Activated naive CD4-positive, alpha-beta T cell treated with Interleukin-2 at 50 U/mL for 16 hours (primary cell): ENCODE measurements at places on chromosomes 6 and 20.
A peak's percentile ranks its signal among the peaks of the same experiment; 100 is the strongest.

- no peak for DNase-seq
Observed at GRCh38 chr6:138757136-138757535, 16.4 kb upstream of the CCDC28A start.

DNA sequence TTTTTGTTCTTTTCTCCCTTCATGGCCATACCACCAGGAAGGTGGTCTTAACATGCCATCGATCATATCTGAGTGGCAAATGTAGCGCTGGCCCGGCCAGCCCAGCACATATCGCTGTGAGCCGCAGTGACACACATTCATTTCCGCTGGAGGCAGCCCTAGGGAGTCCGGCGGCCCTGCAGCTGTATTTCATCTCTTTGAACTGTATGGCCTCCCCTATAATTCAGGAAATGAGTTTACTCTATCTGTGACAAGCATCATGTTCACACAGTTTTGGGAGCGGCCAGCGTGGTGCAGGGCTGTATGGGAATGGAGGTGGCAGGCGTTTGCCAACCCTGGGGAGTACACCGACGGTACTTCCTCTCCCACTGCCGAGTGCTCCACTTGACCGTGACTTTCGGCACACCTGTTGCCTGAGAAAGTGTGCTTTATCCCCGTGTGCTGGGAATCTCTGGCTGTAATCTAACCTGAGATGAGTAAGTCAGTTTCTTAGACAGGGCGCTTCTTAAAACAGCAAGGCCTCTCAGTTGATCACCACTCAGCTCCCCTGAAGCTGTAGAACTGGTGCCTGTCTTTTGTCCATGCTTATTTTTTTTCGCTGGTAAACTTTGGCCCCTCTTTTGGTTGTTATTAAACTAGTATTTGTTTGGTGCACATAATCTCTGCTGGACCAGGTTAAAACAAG lies 257.1 kb upstream of the TAB2 start:
- peak; percentile 57 for DNase-seq

DNA sequence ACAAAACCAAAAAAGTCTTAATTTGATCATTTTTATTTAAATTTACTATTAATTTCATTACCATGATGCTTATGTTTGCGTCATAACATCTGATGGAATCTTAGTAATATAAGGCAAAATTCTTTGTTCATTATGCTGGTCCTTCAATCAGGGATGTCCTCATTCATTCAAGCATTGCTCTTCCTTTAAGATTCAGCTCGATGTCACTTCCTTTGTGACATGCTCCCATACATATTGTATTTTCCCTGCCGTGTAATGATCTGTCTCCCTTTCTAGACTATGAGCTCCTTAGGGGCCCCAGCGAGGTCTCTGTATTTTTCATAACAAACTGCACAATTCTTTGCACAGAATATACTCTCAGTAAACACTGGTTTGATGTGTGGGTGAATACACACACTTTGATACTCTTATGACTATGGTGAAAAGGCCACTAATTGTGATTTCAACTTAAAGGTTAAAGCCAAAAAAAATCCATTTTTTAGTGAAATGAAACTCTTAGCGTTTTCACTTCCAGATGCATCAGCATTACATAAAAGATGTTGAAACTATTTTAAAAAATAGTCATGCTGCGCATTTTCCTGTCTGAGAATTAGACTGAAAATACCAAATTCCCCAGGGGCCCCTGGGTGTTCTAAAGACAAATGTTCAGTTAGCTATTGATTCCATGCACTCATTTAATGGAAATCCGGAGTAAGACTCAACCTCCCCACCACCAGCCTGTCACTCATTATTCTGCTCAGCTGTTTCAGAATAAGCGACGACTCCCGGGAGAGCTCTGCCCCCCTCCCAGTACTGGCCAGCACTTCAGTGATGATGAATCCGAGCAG lies 169.7 kb downstream of the ATXN1 start:
- peak; percentile 55 for DNase-seq

- DNase-seq, result no peak
Observed at GRCh38 chr20:37279820-37280219, 9.6 kb upstream of the MANBAL start.

GRCh38 chr6:34020807-34021553 lies 124.9 kb downstream of the GRM4 start:
- no peak for DNase-seq

GRCh38 chr20:57265997-57266290 lies 497 bp downstream of the BMP7 start:
- no peak for DNase-seq

DNA sequence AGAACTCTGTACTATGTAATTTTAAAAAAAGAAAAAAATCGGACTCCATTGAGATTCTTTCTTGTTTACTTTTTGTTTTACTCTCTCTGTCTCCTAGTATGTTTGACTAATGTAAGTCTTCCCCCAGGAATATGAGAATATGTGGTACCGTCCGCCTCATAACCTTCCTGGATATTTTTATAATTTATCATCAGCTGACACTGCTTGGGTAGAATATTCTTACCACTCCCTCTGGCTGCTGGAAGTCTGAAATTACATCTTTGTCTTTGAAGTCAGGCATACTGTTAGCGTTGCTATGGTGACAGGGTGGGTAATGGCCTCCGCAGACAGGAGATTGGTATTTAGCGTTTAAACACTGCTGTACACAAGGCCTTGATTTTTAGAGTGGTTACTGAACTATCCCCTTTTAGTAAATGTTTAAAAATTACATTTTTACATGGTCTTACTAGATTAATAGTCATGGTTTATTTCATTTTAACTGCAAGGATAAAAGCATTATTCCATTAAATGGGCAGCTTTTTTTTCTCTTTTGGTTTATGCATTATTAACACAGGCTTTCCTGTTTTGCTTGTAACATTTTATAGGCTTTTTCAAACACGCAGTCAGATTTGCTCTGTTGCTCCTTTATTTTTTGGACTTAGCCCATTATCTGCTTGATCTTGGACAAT lies 176.4 kb downstream of the ARID1B start:
- no peak for DNase-seq

- DNase-seq, result peak; percentile 37
Observed at GRCh38 chr20:41004531-41005360, 23.9 kb upstream of the TOP1 start.

DNA sequence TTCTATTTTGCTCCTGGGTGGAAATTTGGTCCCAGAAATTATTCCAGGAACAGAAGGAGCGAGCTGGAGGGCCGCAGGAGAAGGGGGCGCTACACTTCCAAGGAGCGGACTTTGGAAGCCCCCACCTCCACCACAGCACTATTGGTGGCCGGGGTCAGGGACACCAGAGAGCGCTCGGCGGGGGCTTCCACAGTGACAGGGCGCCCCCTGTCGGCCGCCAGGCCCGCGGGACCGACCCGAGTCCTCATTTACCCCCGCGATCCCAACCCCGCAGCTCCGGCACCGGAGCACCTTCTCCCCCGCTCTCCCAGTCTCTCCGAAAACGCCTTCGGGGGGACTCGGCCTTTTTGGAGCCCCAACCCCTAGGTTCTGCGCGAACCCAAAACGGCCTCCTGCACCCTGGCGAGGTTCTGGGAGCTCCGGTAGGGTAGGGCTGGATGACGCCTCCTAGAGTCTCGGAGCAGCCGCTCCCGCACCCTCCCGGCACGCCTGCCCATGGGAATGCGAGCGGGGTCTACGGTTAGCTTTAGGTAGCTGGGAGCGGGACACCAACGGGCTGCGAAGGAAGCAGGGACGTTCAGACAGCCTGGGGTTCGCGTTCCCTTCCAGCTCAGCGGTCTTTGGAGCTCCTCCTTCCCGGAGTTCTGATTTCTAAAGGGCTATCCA lies 2.4 kb upstream of the FOXA2 start:
- no peak for DNase-seq

GRCh38 chr6:130964808-130965604 lies 98.0 kb downstream of the EPB41L2 start:
- no peak for DNase-seq

DNA sequence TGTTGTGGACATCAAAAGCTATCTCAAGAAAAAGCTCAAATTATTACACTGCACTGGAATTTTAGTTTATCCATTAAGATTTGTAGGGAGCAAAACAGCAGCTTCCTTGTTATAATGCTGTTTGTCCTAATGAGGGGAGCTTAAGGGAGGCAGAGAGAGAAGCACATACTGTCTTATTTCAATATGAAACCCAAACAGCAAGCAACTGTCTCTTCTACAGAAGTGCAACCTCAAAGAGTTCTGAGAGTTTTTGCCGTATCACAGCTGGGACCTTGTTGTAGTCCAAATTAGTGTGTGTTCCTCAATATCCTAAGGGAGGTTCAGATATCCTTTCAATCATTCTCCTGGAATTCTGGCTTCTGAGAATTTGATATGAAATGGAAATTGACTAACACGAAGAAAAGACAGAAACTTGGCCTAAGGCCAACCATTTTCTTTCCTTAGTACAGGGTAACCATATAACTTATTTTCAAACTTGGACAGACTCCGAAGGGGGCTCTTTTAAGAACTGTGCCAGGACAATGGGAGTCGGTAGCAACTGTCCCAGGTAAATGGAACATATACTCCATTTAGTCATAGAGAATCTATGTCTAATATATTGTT lies 149.3 kb upstream of the CCN2 start:
- no peak for DNase-seq

DNA sequence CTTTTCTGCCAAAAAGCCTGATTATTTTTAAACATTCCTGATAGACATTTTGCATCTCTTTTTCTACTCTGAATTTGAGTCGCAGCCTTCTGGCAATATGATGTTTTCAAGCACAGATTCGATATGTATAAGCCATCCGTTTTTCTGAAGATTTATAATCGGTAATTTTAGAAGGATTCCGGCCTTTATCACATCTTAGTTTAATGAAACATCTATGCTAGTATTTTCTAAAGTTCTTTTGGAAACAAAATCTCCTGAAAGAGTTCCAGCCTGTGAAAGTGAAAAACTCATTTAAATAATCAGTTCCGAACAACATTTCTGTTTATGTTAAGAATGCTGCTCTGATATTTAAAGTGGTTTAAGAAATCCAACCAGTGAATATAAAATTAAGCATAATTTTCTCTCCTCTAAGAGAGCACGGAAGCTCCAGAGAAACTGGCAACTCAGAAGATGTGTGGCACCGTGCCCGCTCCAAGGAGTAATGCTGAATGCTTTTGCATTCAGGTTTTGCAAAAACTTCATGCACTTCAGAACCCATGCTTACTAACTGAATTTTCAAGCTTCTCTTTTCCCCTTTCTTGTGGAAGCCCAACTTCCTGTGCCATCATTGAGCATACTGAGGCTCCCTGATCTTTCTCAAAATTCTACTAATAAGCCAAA lies 20.7 kb downstream of the NDUFAF4 start:
- DNase-seq, result no peak

DNA sequence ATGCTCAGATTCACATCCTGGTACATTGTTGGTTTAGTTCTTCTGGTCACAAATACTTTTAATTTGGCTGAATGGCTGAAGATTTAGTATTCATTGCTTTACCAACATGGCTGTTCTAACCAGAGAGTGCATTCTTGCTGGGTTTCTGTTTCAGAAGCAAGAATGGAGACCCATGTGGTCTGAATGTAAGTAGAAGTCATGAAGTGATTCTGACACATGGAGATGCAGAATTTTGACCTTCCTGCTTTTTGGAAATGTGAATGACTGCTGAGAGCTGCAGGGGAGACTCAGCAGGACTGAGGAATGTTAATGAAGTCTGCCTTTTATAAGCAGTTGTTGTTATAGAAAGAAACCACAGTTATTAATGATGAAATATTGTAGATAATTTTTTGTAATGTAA lies 576.1 kb upstream of the MARCKS start:
- no peak for DNase-seq

- no peak for DNase-seq
Observed at GRCh38 chr20:48283470-48284110, 498.3 kb upstream of the SULF2 start.

DNA sequence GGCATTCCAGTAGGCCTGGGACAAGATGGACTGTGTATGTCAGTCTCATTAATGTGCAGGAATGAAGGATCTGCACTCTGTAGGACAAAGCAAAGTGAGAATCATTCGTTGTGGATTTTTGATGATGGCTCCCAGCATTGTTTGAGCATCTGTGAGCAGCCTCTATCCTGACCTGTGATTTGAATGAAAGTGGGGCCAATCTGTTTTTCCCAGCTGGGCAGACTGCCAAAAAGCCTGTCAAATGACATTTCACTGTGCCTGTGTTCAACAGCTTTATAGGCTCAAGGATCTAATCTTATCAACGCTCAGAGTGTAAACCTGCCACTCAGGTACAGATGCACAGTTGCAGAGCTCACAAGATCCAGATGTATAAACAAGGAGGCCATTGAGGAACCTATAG lies 86.7 kb upstream of the SYNDIG1 start:
- DNase-seq, result no peak

- no peak for DNase-seq
Observed at GRCh38 chr6:78810698-78811097, 56.7 kb upstream of the IRAK1BP1 start.

DNA sequence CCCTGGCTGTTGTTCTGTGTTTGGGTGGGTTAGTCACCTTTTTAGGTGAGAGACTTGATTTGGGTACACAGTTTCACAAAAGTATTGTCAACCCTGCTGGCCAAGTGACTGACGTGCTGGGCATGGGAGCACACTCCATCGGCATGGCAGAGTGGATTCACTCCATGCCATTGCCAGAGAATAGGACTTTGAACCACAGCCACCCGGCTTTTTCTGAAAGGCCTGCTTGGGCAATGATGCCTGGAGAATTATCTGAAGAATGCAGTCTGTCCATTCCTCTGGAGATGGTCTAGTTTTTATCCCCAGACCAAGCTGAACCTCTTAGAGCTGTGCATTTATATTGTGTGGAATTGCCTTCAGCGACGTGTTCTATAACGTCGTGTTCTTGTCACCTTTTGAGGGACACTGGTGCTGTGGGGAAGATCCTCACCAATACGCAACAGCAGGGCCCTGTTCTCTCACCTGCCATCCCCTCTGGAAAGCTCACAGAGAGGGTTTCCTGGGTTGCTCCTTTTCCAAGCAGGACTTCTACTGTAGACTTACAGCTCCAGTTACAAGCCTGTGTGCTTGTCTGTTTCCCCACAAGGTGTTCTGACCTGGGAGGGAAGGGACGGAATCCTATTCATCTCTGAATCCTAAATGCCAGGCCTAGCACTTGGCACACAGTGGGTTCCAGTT lies 183.4 kb upstream of the AKAP12 start:
- DNase-seq, result no peak

DNA sequence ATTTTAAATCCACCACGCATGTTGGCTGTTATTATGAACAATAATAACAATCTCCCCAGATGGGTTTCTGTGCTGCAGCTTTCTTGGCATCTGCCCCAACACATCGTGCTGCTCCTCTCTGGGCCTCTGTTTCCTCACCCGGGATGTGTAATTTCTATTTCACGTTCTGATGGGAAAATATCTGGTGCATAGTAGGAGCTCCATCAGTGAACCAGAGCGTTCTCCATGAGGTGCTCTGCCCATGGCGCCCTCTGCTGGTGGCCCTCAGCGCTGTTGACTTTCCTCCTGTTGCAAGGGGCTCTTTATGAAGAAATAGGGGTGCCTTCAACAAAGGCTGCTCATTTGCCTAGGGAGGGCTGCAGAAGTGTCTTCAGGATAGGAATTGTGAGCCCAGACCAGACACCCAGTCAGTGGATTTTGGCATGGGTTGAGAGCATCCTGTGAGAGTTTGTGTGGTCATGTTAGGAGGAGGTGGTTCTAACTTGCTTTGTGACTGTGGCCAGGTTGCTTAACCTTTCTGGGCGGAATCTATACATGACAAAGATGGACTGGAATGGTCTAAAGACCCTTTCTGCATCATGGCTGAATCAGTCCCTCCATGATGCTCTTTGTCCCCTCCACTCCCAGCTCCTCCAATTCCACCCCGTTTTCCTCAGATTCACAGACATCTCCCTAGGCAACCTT lies 8.1 kb downstream of the SCRT2 start:
- DNase-seq, result peak; percentile 67

GRCh38 chr20:60453388-60454246 lies 495.4 kb downstream of the CDH26 start:
- no peak for DNase-seq
